KG1 (cell line): ENCODE measurements at places on chromosomes 4 and X.
A peak's percentile ranks its signal among the peaks of the same experiment; 100 is the strongest.

DNA sequence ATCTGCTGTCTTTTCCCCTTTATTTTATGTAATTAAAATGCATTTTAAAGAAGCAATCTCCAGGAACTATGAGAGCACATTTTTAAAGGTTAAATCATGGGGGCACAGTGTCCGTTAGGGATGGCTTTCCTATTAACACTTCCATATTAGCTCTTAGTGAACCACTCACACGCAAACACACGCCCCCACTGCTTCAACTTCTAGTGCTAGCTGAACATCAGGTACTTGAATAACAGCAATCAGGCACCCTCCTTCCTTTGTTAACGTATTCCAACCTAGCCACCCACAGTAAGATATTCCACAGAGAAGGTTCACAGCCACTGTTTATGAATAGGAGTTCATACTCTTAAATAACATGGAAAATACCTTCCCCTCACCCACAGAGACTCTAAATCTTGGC, 9.3 kb downstream of the TMEM255A start:
- DNase-seq, result no peak

DNA sequence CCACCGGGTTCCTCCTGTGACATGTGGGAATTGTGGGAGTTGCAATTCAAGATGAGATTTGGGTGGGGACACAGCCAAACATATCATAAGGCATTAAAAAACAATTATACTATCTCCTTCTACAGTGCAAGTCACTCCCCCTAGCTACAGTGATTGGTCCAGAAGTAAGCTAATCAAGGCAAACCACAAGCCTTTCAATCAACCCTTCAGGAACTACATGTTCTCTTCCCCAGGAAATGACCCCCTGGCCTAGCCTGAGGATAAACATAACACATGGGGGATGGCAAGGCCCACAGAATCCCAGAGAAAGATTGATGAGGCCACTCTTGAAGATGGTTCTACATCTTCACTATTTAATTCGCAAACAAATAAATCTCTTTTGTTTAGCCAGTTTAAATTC, 25.2 kb upstream of the FAM241A start:
- no peak for DNase-seq

DNA sequence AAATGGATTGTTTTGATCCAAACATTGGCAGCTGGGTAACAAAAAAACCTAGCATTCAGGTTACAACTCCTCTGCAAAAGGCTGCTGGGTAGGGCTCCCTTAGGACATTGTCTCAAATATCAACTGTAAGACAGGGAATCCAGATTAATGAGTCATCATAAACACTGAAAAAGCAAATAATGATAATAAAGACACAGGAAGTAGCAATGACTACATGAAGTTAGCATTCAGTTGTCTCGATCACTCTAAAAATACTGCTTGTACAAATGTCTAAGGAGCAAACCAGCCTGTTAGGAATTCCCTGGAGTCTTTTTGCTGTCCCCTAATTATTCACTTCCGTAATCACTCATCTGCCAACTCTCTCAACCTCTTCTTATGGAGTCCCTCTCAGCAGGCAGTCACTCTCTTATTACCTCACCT, 259.2 kb downstream of the GPC3 start:
- no peak for DNase-seq

- no peak for DNase-seq
Observed at GRCh38 chr4:108044951-108045686, 55.4 kb downstream of the HADH start.

DNA sequence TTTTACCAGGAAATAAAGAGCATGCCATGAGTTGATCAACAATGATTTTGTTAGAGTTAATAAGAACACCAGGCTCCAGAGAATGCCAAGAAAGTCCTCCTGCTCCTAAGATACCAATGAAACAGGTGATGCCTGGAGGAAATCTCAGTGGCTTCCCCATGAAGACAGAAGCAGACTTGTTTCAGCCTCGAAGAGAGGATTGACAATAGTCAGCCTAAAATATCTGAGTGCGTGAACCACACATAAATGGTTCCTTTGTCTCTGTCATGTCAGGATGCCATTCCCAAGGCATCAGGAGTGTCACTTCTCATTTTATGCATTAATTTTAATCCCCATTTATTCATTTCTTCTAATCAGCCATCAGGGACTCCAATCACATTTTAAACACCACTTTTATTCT, 69.6 kb downstream of the PHOX2B start:
- DNase-seq, result no peak

- no peak for DNase-seq
Observed at GRCh38 chrX:1422135-1422465, 30.2 kb upstream of the SLC25A6 start.

DNA sequence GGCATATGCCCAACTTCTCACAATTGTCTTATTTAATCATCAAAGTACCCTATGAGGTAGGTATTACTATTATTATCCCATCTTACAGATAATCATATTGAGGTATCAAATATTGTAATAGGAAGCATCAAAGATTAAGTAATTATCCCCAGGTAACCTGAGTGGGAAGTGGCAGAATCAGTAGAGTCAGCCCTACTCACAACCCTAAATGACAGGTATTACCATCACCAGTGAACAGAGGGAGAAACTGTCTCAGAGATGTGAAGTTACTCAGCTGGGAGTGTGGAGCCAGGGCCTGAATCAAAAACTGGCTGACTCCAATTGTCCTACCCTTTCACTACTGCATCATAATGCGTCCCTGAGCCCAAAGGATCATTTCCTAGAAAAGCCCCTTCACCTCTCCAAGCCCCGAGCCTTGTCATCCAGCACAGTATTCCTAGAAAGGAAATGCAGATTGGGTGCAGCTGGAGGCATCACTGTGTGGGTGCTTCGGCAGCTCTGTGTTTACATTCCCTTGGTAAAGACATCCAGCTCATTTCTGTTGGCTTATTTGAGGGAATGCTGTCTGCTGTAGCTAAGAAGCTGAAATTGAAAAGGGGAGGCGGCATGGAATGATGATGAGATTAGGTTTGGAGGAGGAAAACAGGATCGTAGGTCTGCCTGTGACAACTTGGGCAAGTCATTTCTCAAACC, 72.8 kb downstream of the DHX15 start:
- DNase-seq, result no peak

DNA sequence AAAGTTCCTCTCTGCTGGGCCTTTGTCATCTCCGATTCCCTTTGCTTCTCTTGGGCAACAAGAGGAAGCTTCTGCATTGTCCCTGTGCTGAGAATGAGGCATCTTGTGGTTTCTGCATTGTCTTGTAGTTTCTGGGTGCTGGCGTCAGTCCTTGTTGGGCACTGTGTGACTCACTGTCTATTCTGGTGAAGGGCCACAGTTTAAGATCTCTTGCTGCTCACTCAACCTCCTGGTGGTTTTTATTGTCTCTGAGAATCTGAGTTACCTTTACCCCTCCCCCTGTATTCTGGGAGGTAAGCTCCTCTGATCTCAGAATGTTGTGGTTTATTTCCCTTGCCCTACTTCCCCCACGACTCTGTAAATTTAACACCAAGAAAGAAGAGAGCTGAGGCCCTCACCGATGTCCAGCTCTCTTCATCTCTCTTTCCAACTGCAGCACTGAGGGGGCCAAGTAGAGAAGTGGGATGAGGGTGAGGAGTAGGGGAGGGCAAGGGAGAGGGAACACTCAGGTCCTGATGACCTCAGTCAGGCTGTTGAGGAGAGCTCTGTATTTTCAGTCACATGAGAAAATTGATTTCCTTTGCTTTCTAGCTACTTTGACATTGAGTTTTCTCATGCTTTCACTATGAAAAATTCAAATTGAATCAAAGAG, 441.6 kb upstream of the PITX2 start:
- DNase-seq, result no peak

- no peak for DNase-seq
Observed at GRCh38 chrX:21933077-21933476, 7.4 kb upstream of the SMS start.

DNA sequence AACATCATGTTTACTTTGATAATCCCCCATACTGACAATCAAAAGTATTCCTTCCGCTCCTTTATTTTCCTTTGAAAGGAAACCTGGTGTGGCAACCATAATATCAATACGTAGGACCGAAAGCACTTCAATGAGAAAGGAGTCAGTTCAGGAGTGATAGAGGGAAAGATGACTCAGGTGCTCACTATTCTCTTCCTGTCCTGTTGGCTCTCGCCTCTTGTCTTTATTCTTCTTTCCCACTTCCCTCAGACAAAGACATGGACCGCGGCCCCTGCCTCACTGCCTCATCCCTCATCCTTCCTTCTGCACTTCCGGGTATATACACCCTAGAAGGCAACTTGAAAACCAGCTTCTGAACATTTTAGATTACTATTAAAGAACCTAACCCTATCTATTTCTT, 49.8 kb upstream of the TNIP3 start:
- DNase-seq, result no peak

- no peak for DNase-seq
Observed at GRCh38 chr4:184287697-184288255, 70.1 kb upstream of the ENPP6 start.

DNA sequence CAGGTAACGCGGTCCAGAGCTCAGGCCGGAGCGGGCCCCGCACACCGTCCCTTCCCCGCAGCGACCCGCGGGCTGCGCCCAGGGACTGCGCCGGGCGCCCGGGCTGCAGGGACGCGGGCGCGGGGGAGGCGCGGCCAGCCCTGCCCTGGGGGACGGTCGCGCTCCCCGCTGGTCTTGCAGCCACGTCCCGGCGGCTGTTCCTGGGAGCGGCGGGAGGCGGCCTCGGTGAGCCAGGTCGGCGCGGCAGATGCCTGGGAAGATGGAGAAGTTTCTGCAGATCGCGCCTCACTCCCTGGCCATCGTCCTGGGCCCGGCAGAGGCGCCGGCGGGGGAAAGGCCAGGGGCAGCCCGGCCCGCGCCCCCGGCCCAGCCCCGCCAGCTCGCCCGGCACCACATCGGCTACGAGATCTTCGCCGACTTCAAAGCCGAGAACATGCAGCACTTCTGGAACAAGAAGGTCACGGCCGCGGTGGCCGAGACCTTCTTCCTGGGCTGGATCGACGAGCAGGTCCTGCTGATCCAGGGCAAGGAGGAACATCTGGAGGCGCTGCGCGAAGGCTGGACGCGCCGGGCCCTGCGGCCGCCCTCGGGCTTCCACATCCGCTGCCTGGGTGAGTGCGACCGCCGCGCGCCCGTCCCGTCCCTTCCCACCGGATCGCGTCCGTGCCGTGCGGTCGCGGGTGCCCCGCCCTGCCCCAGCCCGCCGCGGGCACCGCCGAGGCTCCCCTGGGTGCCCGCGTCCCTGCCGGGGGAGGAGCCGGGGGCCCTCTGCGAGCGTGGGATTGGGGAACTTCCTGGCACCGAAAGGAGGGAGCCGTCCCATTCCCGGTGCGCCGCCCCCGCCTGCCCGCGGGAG, 107.4 kb upstream of the STOX2 start:
- DNase-seq, result no peak

DNA sequence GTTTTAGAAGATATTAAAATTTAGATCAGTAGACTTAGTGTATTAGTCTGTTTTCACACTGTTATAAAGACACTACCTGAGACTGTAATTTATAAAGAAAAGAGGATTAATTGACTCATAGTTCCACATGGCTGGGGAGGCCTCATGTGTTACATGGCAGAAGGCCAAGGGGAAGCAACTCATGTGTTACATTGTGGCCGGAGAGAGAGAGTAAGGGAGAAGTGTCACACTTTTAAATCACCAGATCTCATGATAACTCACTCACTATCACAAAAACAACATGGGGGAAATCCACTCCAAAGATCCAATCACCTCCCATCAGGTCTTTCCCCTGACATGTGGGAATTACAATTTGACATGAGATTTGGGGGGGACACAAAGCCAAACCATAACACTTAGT, 1159.7 kb upstream of the PCDH7 start:
- no peak for DNase-seq

DNA sequence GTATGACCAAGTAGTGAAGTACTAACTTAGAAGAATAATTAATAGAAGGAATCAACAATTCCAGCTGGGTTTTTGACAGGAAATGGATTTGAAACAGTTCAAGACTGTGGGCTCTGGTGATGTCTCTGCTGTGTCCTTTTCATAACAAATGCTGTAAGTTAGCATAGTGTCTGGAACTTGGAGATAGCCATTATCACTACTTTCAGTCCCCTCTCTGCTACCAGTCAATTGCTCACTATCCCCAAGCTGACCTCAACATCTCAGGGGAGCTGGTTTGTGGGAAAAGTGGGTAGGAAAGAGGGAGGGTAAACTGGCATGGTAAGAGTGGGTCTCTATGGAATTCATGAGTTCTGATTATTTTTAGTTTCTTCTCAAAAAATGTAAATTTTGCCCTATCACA, 231.4 kb upstream of the MID1 start:
- DNase-seq, result no peak

- DNase-seq, result peak; percentile 0
Observed at GRCh38 chrX:83845397-83845796, 15.5 kb upstream of the CYLC1 start.

GRCh38 chrX:18151649-18152048, 69.0 kb downstream of the BEND2 start:
- no peak for DNase-seq
